CD4-positive, alpha-beta T cell treated with Interleukin-6 at 100 ng/mL for 8 hours (primary cell): ENCODE measurements at places on chromosomes 13 and 19.

- no peak for DNase-seq
These were observed 1.8 kb downstream of the FIZ1 start for GRCh38 chr19:55597501-55597921.

GRCh38 chr13:50549221-50549942 is 294.1 kb downstream of the DLEU7 start:
- no peak for DNase-seq

GRCh38 chr13:75149776-75150175 is 332.2 kb downstream of the TBC1D4 start:
- no peak for DNase-seq

DNA sequence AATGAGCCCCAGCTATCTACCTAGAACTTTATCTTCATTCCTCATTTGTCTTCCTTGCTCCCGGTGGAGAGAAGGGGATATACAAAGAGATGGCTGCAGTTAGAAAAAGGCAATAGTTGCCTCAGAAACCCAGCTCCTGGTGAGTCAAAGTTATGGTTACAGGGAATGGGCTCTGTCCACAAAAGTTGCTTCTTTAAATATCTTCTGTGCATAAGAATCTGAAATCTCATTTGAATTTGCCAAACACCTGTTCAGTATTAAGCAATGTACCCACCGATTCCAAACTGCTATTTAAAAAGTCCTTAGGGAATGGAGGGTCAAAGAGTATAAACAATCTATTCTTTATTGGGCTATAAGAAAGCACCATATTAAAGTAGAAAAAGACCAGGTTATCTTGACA is 48.4 kb downstream of the DCLK1 start:
- no peak for DNase-seq

DNA sequence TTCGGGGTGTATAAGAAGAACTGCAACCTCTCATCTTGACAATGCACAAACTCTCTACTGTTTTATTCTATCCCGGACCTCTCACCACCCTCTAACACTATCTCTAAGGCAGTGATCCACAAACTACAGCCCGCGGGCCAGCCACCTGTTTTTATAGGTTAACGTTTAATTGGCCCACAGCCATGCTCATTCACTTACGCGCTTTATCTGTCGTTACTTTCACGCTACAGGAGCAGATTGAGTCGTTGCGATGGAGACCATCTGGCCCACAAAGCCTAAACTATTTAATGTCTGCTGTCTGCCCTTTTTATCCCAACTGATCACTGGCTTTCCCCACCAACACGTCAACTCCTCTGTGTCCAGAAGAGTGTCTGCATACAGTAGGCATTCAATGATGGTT is 158.9 kb downstream of the CACNA1A start:
- DNase-seq: no peak

DNA sequence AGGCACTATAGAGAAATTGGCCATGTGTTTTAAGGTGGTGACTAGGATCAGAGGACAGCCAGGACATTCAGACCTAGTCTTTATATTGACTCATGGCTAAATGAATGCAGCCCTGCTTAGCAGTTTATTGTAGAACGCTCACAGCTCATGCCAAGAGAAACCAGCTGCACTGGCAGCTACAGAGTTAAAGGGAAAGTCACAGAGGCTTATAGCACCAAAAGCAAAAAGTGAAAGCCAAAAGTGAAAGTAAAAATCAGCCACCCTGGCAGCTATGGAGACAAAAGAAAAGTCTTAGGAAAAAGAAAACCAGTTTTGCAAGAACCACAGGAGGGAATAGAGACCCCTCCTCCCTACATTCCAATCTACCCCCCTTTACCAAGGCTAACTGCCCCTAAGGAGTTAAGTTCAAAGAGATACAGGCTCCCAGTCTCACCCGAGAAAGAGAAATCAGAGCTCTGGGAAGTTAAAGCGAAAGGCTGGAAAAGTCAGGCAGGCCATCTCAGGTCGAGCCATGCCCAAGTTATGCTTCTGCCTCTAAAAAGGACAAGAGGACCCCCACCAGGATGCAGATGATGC is 99.0 kb downstream of the ZNF429 start:
- DNase-seq: peak; percentile 36
